ENCODE measurements at places on chromosomes 5 and 9.

GRCh38 chr5:180591311-180591887 is at the start of gene SCGB3A1:
Gene SCGB3A1, minus strand, starts transcription at chr5:180591499. Its CDS starts 37 bp downstream, at chr5:180591462.
- no peak for DNase-seq

DNA sequence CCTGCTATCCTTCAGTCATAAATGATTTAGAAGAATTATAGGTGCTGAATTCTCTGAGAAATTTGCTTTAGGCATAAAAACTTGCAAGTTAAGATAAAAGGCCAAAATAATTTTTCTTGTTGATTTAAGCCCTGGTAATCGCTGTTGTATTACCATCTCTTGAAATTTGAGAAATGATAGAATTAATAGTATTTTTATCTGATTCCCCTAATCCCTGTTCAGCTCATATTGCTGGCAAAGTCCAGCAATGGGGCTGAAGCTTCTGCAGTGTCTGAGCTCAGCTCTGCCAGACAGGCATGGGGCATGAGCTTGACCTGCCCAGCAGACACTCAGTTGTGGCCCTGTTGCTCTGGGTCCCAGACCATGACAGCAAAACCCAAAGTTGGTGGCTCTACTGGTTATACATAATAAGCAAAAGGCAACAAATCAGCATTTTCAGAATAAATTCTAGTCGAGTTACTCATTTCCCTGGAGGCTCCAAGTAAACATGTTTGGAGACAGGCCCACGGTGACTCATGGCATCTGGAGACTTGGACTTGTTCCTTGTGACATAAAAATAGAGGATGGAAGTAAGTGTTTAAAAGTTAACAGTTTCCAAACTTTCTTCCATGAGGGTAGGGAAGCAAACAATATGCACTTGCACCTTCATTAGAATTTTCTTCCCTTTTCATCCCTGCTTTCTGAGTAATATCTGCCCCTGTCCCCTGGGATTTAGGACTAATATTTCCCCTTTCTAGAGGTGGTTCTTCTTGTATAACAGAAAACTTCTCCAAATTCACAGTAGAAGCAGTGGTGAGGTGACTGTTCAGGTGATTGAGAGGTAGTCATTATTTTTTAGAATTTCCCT is 60.2 kb upstream of the SLC2A8 start:
- DNase-seq, result peak; percentile 72

DNA sequence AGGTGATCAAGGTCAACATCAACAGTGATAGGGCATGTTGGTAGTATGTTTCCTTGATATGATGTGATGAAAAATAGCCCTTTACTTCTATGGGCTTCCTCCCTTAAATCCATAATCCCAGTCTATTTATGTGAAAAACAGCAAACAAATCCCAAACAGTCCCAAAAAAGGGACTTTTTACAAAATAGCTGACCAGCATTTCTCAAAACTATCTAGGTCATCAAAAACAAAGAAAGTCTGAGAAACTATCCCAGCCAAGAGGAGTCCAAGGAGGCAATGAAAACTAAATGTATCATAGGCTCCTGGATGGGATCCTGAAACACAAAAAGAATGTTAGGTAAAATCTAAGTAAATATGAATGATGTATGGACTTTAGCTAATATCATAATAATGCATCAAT is 71.2 kb downstream of the MARCHF3 start:
- no peak for DNase-seq

DNA sequence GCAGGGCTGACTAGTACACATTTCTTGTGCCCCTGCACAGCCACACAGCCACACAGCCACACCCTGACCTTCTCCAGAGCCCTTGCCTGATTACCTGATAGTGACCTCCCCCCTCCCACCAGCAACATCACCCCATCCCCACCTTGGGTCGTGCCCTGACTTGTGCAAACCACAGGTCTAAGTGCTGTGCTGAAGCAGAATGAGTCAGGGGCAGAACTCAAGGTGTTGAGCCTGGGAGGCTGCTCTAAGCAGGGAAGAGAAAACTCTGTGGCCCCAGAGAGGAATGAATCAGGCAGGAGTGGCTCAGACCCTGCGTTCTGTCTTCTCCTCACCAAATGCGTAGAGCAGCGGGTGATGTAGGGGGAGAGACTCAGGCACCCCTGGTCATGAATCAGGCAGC is 24.3 kb upstream of the FAT2 start:
- DNase-seq, result no peak

All from heart left ventricle (tissue), 16 donors.